Activated gamma-delta T cell (primary cell): ENCODE measurements at places on chromosomes 12 and 14.

DNA sequence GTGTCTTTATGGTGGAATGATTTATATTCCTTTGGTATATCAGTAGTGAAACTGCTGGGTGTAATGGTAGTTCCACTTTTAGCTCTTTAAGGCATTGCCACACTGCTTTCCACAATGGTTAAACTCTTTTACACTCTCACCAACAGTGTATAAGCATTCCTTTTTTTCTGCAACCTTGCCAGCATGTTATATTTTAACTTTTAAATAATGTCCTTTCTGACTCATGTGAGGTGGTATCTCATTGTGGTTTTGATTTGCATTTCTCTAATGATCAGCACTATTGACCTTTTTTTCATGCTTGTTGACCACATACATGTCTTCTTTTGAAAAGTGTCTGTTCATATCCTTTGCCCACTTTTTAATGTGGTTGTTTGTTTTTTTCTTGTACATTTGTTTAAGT lies 142.5 kb downstream of the MSRB3 start:
- no peak for DNase-seq

GRCh38 chr14:59177262-59177661 lies 11.2 kb upstream of the DAAM1 start:
- no peak for DNase-seq

DNA sequence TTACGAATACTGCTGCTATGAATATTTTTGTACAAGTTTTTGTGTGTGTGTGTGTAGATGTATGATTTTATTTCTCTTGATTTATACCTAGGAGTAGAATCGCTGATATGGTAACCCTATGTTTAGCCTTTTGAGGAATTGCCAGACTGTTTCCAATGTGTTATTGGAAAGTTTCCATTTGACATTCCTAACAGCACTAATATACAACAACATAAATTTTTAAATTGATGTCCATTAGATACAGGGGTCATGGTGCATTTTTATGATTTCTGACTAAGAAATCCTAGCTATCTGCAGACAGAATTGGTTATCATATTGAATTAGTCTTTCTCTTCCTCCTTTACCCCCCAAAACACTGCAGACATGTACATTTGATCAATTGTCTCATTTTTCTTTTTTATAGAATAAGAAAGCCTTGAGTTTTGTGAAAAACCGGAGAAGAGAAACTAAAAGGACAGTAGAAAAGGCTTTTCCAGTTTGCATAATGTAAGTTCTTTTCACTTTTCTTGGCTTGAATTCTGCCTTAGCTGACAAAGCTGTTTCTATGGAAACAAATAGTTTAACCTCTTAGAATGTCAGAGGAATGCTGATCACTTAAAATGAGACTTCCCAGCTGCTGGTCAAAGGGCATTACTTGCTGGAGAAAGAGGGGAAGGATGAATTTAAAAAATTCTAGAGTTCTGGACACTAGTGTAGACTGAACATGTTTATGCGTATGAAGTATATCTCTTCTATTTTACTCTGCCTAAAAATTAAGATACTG lies 28.2 kb downstream of the PALS1 start:
- DNase-seq, result no peak

DNA sequence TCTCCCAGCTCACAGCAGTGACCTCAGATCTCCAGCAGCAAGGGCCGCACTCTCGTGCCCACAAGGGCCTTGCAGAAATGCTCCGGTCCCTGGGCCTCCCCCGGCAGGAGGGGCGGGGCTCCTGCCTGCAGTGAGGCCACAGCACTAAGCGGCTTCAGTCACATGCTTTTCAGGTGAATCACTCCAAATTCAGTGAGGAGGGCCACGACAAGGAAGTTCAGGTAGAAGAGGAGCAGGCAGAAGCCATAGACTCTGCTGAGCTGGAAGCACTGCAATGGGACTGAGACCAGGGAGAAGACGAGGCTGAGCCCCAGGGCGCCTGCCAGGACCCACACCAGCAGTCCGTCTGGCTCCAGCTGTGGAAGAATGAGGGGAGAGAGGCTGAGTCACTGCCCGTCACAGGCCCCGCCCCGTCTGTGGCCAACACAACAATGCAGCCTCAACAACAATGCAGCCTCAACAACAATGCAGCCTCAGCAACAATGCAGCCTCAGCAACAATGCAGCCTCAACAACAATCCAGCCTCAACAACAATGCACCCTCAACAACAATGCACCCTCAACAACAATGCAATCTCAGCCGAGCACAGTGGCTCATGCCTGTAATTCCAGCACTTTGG lies 35.2 kb downstream of the SLC8B1 start:
- DNase-seq, result no peak

DNA sequence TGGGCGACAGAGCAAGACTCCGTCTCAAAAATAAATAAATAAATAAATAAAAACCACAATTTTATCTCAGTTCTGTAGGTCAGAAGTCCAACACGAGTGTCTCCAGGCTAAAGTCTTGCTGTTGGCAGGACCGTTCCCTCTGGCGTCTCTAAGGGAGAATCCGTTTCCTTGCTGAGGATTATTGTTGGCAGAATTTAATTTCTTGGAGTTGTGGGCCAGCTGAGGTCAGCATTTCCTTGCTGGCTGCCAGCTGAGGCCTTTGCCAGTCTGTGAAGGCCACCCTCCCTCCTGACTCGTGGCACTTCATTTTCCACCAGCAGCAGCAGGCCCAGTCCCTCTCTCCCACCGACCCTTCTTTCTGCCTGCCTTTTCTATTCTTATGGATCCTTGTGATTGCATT lies 17.2 kb downstream of the PSMC1 start:
- DNase-seq, result no peak

DNA sequence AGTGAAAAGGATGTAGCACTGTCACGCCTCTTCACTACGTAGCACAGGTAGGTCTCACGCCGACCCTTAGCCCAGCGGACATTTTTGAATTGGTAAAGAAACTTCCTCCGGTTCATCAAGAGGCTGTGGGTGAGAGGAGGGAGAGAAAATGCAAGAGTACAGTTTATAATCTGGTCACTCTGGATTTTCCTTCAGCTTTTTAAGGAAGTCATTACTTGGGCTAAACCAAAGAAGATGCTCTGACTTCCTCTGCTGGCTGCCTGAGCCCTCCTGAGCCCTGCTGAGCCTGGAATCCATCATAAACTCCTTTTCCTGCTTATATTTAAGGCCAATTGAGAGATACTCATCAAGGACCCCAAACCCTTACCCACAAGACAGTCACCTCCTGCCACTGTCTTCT lies 5.8 kb downstream of the AICDA start:
- no peak for DNase-seq

- DNase-seq, result no peak
Observed at GRCh38 chr14:61033855-61034254, 52.8 kb downstream of the SLC38A6 start.

GRCh38 chr12:71870416-71870815 lies 30.9 kb downstream of the TBC1D15 start:
- DNase-seq, result no peak
